ENCODE measurements at places on chromosomes 3 and 15.

GRCh38 chr3:11716573-11717290 is 73.0 kb upstream of the VGLL4 start:
- no peak for DNase-seq

DNA sequence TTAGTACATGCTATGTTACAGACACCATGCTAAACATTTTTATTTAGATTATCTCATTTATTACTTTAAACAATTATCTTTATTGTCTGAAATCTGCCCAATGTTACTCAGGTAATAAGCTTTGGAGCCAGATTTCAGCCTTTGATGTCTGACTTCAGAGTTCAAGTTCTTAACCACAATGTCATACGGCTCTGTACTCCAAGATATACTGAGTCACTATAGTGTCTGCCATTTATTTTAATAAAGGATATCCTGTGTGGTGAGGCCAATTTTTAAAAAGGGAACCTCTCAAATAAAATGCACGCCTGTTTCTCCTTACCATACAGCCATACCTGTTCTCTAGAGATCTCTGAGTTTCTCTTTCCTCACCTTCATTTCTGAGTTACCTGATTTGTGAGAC is 193.1 kb downstream of the EPHA3 start:
- DNase-seq = no peak

DNA sequence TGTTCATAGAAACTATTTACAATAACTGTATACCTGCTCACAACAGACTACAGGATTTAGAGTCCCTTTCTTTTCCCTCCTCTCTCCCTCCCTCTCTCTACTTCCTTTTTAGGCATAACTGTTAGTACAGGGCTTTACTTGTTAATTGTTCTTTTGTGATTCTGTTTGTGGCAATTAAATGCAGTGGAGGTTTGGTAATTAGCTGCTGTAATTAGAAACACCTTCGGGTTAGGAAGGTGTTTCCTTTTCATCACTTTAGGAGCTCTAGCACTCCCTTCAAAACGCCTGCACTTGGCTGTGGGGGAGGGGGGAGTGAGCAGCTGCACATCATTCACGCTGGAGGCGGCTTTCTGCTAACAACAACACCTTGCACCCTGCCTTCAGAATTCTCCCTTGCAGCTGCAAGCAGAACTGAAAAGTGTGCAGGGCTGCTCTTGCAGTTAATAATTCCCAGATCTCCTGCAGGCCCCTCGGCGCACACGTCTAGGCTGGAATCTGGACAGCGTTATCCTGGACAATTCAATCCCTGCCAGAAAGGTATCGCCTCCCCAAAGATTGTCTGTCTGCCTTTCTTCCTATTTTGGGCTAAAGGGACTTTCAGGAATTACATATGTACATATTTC is 242.6 kb upstream of the RGMA start:
- DNase-seq = no peak

DNA sequence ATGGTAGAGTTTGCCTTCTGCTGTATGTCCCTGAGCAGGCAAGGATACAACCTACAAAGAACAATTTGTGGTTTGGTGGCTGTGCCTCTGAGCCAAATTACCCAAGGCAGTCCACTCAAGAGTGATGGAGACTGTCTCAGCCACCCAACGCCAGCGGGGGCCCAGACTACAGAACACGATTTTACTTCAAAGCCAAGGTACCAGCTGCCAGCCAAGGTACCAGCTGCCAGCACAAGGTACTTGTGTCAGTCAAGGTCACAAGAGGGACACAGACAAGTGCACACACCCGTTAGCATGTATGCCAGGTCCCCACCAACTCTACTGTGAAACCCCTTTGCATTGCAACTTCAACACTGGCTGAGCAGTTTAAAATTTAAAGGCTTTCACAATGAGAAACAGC is 23.5 kb downstream of the COLQ start:
- DNase-seq = no peak

DNA sequence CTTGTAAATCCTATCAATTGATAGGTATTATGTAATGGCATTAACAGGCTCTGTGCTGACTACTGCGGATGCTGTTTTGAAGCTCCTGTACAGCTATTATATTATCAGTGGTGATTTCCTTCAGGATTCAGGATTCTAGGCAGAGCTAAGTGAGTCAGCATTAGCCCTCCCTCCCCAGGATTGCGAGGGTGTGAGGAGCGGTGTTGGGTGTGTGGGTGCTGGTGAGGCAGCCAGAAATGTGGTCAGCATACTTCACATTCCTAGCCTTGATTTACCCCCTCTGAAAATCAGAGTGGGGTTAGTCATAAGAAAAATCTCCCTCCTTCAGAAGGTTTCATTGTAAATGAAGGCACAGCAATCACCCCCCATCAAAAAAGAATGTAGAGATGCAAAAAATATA is 72.5 kb downstream of the SNTN start:
- no peak for DNase-seq

DNA sequence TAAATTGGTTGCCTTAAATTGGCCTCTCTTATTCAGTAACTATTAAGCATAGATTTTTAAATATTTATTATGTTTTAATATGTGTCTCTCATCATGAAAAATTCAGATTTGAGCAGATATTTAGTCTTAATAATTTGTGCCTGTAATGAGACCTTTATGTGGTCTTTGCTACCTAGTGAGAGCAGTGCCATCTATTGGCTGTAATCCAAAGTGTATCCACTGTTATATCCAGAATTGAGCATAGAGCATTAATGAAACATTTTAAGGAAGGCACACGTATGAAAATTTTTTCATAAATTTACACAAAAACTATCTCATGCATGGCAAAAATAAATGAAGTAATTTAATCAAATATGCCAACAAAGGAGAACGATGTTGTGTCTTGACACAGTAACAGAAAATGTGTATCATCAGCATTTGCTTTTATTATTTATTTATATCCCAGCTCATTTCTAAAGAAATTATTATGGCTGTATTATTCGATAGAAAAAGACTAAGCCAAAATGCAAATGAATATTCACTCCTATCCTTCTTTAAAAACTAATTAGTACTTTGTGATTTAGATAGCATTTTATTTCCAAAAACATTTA is 203.5 kb downstream of the RSRC1 start:
- no peak for DNase-seq

- no peak for DNase-seq
Observed at GRCh38 chr3:146203776-146204175, 42.8 kb upstream of the PLOD2 start.

- no peak for DNase-seq
Observed at GRCh38 chr3:37920156-37920699, 58.5 kb downstream of the CTDSPL start.

DNA sequence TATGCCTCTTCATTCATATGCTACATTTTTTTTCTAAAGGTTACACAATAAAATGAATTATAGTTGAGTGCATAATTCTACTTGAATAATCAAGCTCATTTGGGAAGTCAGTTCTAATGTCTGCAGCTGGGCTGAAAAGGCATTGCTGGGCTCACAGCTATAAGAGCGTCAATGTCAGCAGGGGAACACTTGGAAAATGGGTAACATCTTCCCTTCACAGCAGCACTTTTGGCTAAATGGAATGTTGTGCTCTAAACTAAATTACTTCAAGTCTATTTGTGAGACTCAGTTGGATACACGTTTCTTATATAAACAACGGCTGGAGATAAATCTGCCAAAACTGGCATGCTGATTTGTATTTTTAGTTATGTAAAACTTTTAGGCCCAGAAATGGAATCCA is 357.8 kb downstream of the TBL1XR1 start:
- DNase-seq = no peak

- DNase-seq = no peak
Observed at GRCh38 chr3:50604628-50605588, 6.7 kb downstream of the CISH start.

- no peak for DNase-seq
Observed at GRCh38 chr3:11548721-11549131, 95.0 kb downstream of the VGLL4 start.

DNA sequence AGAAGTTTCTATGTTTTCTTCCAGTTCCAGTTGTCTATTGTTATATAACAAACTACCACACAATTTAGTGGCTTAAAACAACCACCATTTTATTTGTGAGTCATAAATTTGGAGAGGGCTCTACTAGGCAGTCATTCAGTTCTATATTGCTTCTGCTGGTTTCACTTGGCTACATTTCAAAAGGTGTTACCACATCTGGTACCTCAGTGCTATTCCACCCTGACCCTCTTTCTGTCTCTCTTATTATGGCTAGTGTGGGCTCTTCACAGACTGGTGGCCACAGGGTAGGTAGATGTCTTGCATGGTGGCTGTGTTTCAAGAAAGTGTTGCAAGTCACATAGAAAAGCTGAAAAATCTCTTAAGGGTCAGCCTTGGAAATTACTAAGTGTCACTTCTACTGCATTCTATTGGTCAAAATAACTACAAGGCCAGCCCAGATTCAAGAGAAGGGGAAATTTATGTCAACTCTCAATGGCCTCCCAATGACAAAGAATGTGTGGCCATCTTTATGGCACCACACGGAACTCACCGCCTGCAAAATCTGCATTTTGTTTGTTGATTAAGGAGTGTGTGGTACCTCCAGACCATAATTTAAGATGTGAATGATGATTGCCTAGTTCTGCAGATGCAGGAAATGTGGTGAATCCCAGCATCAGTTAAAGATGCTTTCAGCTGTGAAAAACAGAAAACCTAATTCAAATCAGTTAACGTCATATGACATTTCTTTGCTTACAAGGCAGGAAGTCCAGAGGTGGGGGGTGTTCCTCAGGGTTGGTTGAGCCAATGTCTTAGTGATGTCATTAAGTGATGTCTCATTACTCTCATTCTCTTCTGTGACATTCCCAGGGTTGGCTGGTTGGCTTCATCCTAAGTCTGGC is 105.8 kb upstream of the RASGRP1 start:
- DNase-seq = no peak

GRCh38 chr15:40064231-40064894 is 25.4 kb upstream of the SRP14 start:
- DNase-seq = no peak

DNA sequence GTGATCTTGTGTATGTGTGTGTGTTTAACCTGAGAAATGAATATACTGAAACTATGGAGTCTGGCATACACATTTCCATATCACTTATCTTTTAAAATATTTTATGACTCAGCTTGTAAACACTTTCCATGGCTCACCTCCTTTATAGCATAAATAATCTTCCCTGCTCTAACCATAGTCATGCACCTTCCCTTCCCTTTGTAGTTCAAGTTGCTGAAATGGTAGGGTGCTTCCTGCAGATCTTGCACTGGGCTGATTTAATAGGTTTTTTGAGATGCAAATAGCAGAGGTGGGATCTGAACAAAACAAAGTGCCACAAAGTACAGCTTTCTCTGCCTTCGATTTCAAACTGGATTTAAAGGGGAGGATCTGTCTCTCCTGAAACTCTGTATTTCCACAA is 712.7 kb upstream of the LMCD1 start:
- no peak for DNase-seq

GRCh38 chr15:90214553-90215196 is 13.5 kb downstream of the SEMA4B start:
- no peak for DNase-seq

GRCh38 chr3:114389156-114389555 is 95.3 kb downstream of the TIGIT start:
- no peak for DNase-seq

- no peak for DNase-seq
Observed at GRCh38 chr3:25306066-25306465, 122.0 kb upstream of the RARB start.

DNA sequence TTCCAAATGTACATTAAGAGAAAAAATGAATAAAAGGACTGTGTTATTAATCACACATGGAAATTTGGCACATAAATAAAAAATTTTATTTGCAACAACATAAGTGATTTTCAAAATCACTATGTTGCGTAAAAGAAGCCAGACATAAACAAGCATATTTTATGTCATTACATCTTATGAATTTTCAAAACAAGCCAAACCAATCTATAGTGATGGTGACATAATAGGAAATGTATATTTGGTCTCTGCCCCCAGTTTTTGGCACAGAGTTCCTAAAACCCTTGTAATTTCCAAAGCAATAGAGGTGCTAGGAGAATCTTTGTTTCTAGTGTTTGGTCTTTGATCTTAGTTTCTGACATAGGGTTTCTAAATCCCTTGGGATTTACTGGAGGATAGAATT is 543.3 kb downstream of the ZBBX start:
- DNase-seq = no peak

GRCh38 chr3:11235385-11235784 is 36.8 kb upstream of the ATG7 start:
- no peak for DNase-seq

DNA sequence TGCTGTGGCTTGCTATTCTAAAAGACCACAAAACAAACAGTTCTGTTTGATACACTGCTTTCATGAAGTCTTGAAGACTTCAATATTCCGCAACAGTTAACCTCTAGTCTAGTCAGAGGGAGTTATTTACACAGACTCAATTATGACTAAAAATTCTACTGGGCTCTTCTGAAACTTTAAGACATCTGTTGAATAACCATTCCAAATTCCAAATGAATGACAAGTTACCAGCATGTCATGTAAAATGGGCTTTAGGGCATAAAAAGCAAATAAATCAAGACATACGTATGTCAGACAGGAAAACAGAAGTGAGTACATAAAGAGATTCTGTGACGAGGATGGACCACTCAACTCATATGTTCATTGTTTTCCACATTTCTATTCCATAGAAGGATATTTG is 93.9 kb downstream of the PLOD2 start:
- no peak for DNase-seq

GRCh38 chr3:157294953-157295352 is 135.0 kb upstream of the CCNL1 start:
- DNase-seq = no peak

GRCh38 chr15:78340231-78341056 is at the start of gene CRABP1:
Gene CRABP1 (plus strand): TSS chr15:78340353. CDS start chr15:78340429, 76 bp downstream.
- no peak for DNase-seq

- DNase-seq = no peak
Observed at GRCh38 chr15:56240390-56240789, 3.3 kb downstream of the RFX7 start.

GRCh38 chr3:4270720-4271119 is 32.4 kb upstream of the SETMAR start:
- DNase-seq = no peak

All from Caco-2 (cell line).